Vagina (tissue), 2 donors: ENCODE measurements at places on chromosomes 11 and 22.
A peak's percentile ranks its signal among the peaks of the same experiment; 100 is the strongest.

DNA sequence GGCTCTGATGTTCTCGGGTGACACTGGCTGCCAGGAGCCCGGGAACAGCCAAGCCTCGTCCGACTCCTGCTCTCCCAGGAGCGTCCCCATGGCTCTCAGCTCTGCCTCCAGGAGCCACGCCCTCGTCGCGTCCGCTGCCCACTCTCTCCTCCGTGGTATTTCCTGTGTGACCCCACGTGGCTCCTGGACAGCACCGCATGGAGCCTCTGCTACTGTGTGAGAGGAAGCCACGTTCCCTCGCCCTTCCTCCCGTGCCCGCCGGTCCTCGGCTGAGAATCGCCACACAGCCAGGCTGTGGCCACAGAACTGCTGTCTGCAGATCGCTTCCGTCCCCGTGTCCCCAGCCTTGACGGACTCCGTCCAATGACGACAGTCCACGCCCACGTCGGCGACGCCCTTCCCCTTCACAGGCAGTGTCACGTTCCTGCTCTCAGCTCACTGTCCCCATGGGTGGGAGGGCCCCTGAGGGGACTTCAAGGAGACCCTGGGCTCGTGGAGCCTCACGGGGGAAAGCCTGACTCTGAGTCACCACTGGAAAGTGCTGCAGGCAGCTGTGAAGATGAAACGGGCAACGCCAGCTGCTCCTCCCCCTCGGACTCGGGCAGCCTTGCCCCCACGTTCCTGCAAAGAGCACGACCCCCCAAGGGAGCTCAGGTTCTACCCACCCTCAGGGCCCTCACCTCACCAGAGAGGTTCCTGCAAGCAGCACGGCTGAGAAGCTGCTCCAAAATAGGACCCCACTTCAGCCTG, 458.5 kb downstream of the BRD1 start:
- DNase-seq = peak; percentile 92

DNA sequence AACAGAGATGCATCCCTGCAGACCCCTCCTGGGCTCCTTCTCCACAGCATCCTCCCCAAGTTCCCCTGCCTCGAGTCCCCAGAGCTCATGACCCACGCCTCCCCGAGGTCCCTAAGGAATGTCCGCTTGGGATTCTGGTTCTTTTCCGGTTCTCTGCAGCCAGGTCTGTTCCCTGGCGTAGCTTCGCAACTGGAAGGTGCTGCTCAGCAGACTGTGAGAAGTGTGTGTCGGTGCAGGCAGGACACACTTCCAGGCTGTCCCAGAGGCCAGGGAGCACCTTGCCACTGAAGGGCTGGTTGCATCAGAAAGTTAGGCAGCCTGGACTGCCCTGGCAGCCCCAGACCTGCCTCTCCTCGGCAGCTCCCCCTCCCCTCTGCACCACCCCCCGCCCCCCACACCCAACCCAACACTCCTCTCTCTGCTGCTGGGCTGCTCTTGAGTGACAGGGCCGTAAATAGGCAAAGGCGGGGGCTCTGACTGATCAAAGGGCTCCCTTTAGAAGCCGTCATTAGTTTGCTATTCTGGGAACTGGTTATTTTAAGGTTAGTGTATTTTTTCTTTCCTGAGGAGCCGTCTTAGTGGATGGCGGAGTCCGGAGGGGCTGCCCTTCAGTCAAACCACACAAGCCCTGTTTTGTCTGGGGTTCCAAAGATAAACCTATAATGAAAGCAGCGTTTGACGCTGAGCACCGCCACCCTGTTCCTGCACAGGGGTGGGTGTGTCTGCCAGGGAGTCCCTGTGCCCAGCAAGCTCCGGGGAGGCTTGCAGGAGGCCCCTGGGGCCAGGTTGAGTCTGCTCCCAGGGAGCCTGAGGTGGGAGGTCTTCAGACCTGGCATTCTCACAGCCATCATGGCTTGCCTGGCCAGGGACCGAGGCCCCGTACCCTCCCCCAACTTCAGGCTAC, 88.6 kb upstream of the KCNQ1OT1 start:
- peak; percentile 93 for DNase-seq

GRCh38 chr22:37311761-37312312, 29.5 kb downstream of the CYTH4 start:
- no peak for DNase-seq

DNA sequence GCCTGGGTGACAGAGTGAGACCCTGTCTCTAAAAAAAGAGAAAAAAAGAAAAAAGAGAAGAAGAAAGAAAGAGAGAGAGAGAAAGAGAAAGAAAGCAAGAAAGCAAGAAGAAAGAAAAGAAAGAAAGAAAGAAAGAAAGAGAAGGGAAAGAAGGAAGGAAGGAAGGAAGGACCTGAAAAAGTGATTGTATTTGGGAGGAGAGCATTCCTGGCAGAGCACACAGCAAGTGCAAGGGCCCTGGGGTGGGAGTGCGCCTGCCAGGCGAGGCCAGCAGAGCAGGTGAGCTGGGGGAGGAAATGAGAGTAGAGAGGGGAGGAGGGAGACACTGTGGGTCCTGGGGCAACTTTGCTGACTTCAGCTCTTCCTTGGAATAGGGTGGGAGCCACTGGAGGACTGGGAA, 7.7 kb upstream of the CABP7 start:
- DNase-seq = no peak

GRCh38 chr11:125071846-125072217, 8.7 kb downstream of the SLC37A2 start:
- no peak for DNase-seq
